Activated CD8-positive, alpha-beta memory T cell treated with anti-CD3 and anti-CD28 coated beads, Interleukin-2, amount 50 U/mL, for 4 hours (primary cell): ENCODE measurements at places on chromosomes 16 and 17.
A peak's percentile ranks its signal among the peaks of the same experiment; 100 is the strongest.

DNA sequence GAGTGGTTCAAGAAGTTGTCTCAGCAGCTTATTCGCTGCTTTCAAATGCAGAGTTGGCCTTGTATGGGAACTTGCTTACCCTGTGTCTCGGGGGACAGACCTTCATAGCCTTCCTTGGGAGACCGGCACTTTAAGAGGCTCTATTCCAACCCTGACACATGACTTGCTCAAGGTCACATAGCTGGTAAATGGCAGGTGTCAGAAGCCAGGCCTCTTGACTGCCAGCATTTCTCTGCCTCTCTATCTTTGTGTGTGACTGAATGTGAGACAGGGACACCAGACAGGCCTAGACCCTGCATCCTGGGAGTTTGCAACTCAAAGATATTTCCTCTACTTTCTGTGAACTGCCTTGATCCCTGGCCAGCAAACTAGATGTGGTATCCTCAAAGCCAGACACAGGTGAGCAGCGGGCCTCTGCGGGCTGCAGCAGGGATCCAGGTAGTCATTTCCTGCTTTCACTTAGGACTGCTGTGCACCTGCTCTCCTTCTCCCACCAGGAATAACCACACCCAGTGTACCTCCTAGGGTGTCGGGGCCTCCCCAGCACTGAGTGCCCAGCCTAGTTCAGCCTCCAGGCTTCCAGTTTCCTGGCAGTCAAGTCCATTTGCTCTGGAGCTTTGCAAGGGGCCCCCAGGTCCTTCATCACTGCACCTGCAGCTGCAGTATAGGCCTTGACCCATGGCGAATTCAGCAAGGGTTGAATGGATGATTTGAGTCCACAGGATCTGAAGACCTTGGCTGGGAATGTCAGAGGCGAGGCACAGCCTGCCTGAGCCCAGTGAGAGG, 116.6 kb upstream of the TNRC6C start:
- no peak for DNase-seq

GRCh38 chr16:85668676-85669424, 19.9 kb downstream of the GINS2 start:
- no peak for DNase-seq

- no peak for DNase-seq
These were observed 94.9 kb upstream of the MED13 start for GRCh38 chr17:62159994-62160393.

- DNase-seq, result no peak
These were observed 157.5 kb downstream of the ZNF423 start for GRCh38 chr16:49698453-49698815.

DNA sequence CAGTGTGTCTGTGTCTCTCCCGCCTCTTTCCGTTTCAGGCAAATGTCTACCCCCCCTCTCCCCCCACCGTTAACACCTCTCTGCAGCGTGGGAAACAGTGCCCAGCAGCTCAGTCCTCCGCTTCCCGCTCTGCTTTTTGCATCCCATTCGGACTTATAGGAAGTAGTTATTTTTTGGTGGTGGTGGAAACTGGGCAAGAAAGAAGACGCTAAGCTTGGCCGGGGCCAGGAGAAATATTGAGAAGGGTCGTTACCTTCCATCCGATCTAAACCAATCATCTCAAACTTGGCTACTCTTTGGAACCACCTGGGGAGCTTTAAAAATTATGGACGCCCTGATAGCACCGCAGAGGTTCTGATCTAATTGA, 499 bp upstream of the HLF start:
- no peak for DNase-seq

- no peak for DNase-seq
These were observed 142.9 kb downstream of the CDK5R1 start for GRCh38 chr17:32629563-32630190.

DNA sequence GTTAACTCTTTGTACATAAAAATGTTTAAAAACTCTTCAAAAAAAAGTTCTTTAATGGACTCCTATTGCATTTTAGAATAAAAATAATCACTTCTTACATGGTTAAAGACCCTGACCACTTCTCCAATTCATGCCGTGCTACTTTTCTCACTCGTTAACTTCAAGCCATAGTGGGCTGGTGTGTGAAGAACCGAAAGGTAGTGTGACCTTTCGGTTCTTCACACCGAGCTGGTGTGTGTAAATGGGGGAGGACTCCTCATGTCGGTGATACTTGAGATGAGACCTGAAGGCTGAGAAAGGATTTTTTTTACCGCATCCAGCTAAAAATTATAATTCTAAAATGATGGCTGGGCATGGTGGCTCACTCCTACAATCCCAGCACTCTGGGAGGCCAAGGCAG, 22.1 kb downstream of the RFFL start:
- DNase-seq, result no peak

- DNase-seq, result no peak
These were observed 60.3 kb downstream of the AKAP1 start for GRCh38 chr17:57145347-57145746.

- DNase-seq, result no peak
These were observed 1.3 kb upstream of the UBALD2 start for GRCh38 chr17:76263896-76264295.

DNA sequence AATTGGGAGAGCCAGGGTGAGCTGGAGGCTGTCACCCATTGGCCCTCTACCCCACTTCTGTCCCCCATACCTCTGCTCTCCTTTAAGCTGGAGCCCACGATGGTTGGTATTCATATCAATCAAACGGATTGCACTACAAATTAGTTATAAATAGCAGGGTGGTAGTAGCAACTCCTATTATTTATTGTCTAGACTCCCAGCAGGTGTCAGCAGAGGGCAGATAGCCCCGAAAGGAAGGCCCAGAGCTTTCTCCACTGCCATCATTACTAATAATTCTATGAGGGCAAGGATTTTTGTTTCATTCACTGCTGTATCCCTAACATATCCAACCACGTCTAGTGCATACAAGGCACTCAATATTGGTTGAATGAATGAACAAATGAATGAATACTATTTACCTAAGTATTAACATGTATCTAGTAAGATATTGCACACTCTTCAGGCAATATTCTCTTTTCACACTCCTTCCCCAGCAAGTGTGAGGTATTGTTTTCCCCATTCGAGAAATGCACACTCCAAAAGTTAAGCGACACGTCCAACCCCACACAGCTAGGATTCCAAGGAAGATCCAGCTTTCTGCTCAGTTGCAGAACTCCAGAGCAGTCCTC, 6.3 kb downstream of the C17orf50 start:
- no peak for DNase-seq

DNA sequence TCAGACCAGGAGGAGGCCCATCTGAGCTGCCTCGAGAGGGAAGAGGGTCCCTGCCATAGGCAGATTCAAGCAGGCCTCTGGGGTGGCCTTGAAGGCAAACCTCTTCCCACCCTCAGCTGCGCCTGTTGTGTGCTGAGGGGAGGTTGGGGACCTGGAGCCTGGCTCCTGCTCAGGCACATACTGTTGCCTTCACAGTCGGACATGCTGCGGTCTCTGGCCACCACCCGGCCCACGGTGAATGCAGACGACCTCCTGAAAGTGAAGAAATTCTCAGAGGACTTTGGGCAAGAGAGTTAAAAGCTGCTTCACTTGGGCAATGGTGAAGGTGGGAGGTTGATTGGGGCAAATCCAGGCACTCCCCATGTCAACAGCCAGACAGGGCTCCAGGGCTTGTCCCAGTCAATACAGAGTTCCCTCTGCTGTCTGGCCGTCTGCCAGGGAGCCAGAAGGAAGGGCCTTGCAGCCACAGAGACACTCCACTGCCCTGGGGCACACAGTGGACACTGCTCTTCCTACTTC, 6.3 kb downstream of the PDF start:
- DNase-seq, result no peak

DNA sequence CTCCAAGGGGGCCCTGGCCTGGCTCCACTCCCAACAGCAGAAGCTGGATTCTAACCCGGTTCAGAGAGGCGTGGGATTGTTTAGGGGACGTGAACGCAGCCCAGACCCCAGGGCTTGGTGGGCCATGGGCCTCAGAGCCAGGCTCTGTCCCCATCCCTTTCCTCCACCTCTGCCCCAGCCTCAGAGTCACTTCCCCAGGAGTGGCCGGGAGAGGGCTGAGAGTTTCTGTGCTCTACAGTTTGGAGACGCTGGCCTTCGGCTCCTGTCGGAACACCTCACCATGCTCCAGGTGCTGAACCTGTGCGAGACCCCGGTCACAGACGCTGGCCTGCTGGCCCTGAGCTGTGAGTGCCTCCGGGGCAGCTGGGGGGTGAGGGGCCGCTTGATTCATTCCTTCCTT, 73.8 kb upstream of the PLCG2 start:
- DNase-seq, result no peak

DNA sequence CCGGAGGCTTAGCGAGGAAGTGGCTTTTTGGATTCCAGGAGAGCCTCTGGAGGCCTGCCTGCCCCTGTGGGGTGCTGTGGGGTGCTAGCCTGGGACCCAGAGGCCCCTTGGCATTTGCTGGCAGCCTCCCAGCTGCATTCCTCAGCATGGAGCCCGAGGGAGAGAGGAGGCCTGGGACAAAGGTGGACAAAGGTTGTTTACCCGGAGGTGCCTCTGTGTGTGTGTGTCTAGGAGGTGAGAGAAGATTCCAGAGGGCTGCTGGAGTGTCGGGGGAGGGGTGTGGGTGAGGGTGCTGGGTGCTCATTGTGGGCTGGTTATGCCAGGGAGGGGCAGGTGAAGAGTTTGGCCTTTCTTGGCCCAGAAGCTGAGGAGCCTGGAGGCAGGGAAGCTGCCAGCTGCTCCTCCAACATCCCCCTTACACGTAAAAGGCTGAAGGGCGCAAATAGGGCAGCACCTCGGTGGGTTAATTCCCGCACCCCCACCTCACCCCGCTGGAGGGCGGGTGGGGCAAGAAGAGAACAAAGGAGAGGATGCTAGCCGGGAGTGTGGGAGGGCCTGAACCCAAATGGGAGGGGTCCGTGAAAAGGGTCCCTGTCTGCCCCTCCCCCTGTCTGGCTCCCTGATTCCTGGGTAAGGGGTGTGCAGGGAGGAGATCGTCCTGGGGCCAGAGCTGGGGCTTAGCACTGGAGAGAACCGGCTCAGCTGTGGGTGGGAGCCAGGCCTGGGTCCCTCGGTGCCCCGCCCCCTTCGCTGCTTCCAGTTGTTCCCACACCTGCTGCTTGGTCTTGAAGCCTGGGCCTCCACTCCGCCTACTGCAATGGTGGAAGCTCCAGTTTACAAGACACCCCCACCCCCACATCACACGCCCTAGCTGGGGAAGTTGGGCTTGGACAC, 9.9 kb downstream of the HEXIM2 start:
- DNase-seq, result no peak

GRCh38 chr16:86117756-86118155, 218.8 kb downstream of the IRF8 start:
- no peak for DNase-seq

GRCh38 chr17:77769762-77770161, 188.7 kb upstream of the TNRC6C start:
- no peak for DNase-seq

- DNase-seq, result no peak
These were observed 561.6 kb upstream of the PSMD7 start for GRCh38 chr16:73735018-73735417.

GRCh38 chr17:73949903-73950592, 253.4 kb upstream of the RPL38 start:
- DNase-seq, result no peak

DNA sequence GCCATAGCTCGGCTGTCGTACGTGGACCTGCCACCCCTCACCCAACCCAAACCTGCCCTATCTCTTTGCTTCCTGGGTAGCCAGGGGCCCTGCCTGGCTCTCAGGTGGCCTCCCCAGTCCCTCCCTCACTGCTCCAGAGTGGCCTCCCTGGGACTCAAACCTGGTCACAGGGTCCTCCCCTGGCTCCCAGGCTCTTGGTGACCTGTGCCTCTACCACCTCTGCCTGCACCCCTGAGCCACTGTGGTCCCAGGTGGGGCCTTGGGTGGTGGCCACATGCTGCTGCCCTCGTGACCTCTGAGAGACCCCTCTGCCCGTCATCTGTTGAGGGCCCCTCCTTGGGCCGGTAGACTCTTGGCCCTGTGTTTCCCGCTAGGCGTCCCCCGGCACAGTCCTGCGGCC, 64.6 kb upstream of the PVALEF start:
- no peak for DNase-seq

DNA sequence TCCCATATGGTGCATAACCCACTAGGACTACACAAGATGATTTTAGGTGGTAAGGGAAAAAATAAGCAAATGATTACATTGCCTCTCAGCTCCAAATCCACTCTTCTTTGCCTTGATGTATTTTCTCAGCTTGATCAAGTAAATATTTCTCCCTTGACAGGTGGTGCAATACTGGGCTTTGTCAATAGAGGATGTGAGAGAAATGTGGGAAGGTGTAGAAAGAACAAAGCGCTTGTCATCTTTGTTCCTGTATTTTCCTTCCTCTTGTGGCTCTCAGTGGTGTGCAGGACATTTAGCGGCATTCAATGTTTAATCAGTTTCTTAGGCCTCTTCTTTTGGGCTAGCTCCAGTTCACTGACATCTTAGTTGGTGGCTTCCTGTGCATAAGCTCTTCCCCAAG, 1165.8 kb upstream of the GOT2 start:
- DNase-seq, result no peak

- DNase-seq, result peak; percentile 19
These were observed 5.1 kb upstream of the SOX8 start for GRCh38 chr16:976389-976931.

- DNase-seq, result no peak
These were observed 219.9 kb downstream of the CHD9NB start for GRCh38 chr16:52832771-52833170.

GRCh38 chr16:71623597-71623996, 2.4 kb upstream of the MARVELD3 start:
- DNase-seq, result no peak

DNA sequence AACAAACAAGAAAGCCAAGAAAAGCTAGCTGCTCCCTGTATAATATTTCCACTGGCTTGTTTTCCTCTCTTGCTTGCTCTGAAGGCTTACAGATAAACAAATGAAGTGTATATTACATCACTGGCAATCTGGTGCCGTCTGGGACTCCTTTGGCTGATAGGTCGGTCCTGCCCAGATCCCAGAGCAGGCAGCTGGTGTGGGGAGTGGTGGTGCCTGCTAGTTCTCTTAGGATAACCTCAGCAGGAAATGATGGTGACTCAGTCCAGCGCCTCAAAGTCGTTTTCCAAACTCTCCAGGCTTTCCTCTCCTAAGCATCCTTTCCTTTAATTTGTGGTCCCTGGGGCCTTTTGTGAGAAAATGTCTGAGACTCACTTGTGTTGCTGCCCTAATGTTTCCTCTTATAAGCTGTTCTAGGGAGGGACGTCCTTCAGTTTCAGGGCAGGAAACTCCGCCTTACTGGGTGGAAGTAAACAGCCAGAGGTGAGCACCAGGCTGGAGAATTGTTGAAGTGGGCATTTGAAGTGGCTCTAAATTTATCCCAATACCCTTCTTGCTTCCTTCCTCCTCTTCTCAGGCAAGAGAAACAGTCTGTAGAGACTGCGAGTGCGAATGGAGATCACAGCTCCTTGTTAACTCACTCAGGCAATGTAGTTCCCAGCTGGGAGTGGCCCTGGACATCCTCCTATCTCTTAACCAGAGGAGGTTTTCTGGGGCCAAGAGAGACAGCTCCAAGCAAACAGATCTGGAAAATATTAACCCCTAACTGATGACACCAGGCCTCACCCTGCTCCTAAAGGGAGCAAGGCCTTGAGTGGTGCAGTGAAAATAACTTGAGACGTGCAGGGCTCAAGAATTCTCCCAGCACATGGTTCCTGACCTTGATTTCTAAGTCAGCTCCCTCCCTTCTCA, 34.9 kb downstream of the CD300LF start:
- DNase-seq, result no peak

GRCh38 chr17:19873346-19873745, 5.6 kb upstream of the ULK2 start:
- no peak for DNase-seq

GRCh38 chr16:58511933-58512815, 3.1 kb upstream of the SETD6 start:
- peak; percentile 87 for DNase-seq

- no peak for DNase-seq
These were observed 2.0 kb downstream of the NEUROD2 start for GRCh38 chr17:39605492-39606433.

- no peak for DNase-seq
These were observed 258.6 kb downstream of the SNX29 start for GRCh38 chr16:12235110-12235509.
